ENCODE measurements at places on chromosomes 5 and 9.
A peak's percentile ranks its signal among the peaks of the same experiment; 100 is the strongest.

DNA sequence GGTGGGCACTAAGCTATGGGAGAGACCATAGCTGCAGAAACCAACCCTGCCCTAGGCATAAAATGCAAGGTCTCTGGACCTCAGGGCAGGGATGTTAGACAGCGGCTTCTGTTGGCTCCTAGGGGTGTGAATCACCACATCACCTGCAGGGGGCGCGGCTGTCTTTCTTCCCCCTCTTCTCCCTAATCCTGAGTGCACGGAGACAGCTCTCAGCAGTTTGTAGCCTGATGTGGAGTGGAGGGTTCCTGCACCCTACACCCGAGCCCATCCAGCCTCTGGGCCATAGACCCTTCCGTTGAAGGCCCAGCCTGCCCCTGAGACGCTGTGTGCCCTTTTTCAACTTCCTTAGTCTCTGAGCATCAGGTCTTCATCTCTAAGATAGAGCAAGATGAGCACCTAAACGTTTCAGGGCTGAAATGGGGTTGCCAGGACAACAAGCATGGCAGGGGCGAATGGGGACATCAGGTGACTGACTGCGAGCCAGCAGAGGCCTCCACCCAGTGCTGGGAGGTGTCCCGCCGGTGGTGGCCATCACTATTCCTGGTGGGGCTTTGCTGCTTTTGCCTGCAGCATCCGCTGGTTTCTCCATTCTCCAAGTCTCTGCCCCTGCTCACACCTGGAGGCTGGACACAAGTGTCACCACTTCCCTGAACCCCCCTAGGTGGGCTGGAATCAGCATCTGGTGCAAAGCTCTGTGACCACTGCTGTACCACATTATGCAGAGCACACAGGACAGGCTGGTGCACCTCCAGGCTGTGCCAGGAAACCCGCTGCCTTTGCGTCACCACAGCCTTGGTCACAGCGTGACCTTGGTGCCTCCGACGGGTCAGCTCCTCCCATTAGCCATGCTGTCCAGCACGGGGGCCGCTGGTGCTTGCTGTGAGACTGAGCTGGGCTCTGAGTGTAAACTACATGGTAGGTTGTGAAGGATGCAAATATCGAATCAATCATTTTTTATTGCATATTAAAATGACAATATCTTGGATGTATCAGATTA, 2.5 kb upstream of the SEC16A start:
- DNase-seq, result peak; percentile 95

DNA sequence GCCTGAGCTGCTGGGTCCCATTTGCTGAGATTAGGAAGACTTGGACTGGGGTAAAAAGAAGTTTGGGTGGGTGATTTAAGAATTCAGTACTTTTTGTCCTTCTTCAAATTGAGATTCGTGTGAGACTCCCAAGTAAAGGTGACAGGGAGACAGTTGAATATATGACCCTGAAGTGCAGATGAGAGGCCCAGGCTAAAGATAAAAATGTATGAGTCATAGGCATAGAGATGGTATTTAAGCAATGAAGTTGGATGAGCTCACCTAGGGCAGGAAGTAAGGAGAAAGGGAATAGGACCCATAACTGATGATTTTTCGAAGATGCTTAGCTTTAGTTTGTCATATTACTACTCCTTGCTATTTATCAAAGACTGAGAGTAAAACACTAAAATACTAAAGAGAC, 255.9 kb upstream of the ADRA1B start:
- no peak for DNase-seq

- no peak for DNase-seq
These were observed 74.9 kb upstream of the HMHB1 start for GRCh38 chr5:143737062-143737461.

- no peak for DNase-seq
These were observed 88.8 kb upstream of the DMRT1 start for GRCh38 chr9:752681-753200.

DNA sequence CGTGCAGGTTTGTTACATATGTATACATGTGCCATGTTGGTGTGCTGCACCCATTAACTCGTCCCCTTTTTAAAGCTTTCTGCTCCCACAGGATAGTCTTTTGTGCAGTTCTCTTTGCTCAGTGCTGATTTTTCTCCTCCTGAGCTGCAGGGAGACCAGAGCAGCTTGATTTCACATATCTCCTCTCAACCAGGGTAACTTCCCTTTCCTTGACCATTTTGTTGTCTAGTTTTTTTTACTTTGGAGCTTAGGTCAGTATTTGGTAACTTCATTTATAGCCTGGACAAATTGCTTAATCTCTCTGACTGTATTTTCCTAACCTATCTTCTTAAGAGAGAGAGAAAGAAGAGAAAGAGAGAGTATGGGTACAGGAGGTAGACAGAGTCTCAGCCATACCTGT, 137.1 kb upstream of the ZNF366 start:
- no peak for DNase-seq

GRCh38 chr9:297104-297972, 82.7 kb downstream of the DOCK8 start:
- no peak for DNase-seq

- peak; percentile 56 for DNase-seq
These were observed 60.4 kb downstream of the EHMT1 start for GRCh38 chr9:137679249-137679648.

DNA sequence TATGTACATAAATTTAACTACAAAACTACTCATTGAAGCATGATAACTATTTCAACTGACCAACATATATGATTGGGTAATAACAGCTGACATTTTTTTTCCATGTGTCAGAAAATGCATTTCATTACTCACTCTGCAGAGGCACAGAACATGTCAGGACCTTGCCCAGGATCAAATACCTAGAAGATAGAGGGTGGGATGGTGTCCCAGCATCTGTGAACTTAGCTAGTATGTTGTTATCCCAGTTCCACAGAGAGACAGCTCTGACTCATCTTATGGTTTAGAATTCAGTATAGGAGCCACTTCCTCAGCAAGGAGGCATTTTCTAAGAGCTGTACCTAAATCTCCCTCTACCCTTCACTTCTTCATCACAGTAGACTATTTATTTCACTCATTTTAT, 1198.6 kb upstream of the ACO1 start:
- no peak for DNase-seq

- DNase-seq, result peak; percentile 71
These were observed 244.0 kb downstream of the ARHGAP26 start for GRCh38 chr5:143014017-143014651.

GRCh38 chr9:98596486-98596885, 112.2 kb downstream of the GABBR2 start:
- no peak for DNase-seq

- DNase-seq, result no peak
These were observed 1.9 kb upstream of the B4GALT1 start for GRCh38 chr9:33168941-33169544.

GRCh38 chr5:109186759-109187158, 223.0 kb downstream of the PJA2 start:
- no peak for DNase-seq

GRCh38 chr5:178196281-178196812, 8.0 kb upstream of the HNRNPAB start:
- DNase-seq, result no peak

DNA sequence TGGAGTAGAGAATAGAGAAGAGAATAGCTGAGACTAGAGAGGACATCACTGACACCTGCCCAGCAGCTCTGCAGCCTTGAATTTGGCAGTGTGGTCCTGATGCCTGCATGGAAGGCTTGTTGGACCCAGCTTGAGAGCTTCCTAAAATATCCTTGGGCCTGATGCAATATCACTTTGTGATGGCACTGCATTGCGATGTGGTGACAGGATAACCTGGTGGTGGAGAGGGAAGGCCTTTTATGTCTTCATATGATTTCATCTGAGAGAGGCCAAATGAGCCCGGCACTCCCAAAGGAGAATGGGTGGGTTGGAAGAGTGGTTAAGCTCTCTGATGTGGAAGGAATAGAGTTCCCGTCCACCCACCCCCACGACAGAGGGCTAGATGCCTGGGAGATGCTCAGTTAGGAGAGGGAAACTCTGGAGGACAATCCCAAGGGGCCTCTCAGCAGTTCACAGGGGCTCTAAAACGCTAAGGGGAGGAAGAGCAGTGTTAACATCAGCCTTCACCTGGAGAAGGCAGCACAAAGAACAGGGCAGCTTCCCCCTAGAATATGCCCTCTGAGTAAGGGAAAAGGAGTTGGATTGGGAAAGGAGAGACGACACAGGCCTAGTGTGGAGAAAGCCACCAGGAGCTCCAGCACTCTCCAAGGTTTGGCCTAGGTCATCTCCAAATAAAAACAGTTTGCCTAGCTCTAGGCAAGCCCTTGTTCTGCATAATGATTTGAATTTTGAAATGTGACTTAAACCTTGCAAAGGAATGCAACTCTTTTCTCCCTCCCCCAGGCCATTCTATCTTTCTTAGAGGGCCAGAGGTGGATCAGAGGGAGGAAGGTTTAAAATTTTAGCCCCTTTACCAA, 99.8 kb upstream of the SSBP2 start:
- DNase-seq, result no peak

DNA sequence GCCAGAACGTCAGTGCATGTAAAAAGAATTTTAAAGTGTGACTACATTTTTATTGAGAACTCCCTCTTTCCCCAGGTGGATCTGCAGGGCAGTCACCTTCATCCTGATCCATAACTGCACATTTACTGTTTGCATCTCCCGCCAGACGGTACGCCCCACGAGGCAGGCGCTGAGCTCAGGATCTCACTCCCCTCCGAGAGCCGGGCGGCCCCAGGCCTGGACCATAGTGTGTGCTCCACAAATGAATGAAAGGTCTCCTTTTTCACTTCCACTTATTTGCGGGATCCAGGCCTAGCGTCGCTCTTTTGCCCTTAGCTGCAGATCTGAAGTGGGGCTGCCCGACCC, 378 bp downstream of the DROSHA start:
- no peak for DNase-seq

- DNase-seq, result no peak
These were observed 1.6 kb downstream of the ARSI start for GRCh38 chr5:150301170-150301505.

DNA sequence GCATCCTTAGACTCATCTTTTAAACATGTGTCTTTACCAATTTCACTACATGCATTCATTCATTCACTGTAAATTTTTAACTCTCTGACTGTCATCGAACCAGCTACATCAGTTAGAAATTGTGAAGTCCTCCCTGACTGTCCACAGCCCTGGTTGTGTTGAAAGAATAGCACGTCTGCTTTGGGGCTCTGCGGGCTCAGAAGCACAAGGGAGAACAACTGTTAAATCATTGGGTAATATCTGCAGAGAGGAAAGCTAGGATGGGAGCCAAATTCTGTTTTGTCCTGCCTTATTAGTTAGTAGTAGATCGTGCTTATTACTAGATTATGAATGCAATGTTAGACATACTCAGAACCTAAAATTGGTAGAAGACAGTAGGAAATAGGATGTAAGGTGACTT, 26.3 kb upstream of the FAM120AOS start:
- no peak for DNase-seq

- no peak for DNase-seq
These were observed 135.5 kb upstream of the EFNA5 start for GRCh38 chr5:107806271-107806670.

GRCh38 chr5:40733434-40733833, 22.3 kb downstream of the TTC33 start:
- DNase-seq, result no peak

GRCh38 chr5:127306036-127306435, 15.4 kb downstream of the MEGF10 start:
- no peak for DNase-seq

DNA sequence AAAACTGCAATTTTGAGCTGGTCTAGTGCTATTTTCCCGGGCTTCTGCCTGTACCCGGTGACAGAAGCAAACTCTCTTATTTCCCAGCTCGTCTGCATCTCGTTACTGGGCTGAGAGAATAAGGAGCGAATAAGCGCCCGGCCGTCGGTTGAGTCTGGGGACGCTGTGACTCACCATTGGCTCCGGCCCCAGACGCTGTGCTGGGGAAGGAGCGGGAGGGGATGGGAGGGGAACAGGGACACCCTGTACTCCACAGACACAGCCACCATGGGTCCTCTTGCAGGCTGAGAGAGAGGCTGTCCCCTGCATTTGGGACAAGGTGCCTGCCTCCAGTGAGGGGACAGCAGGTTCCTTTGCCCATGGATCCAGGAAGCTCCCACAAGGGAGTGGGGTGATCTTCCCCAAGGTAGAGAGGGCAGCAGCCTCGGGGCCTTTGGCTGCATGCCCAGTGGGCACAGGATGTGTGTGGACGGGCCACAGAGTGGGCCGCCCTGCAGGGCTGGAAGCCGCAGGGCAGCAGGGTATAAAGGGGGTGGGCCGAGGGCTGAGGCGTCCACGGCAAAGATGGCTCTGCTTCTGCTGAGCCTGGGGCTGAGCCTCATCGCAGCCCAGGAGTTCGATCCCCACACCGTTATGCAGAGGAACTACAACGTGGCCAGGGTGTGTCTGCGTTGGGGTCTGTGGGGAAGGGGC, at the start of gene LCN9:
LCN9 (plus strand) TSS at position 552 of the 693 bp plus-strand sequence; CDS start at position 565, 13 bp downstream.
- peak; percentile 42 for DNase-seq

GRCh38 chr5:143360755-143361154, 42.7 kb downstream of the NR3C1 start:
- DNase-seq, result no peak

DNA sequence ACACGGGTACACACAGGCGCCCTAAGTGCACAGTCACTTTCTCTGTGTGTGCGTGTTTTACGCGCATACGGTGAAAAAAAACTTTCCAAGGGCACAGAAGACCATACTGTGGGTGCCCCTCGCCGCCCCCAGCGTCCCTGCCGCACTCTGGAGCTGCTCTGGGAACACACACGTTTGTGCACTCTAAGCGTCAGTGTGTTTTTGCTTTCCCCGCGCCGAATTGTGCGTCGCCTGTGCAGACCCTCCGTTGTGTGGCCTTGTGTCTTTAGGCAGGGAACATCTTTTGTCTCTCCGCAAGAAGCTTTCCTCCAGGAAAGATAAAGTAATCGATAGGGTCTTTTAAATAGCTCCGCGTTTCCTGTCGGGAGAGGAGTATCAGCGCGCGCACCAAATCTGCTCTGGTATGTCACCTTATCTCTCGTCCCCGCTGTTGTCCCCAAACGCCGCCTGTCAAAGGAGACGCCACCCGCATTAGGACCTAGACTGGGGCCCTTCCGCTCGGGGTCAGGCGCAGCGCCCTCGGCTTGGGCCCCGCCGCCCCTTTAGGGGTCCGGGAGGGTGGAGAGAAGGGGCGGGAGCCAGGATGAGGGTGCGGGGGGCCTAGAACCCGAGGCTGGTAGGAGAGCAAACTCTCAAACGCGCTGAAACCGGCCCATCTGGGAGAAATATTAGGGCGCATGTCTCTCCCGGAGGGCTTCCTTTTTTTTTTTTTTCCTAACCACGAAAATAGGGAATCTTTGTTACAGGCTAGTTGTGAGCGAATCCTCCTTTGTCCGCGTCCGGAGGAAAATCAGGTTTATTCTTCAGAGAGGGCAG, 10.5 kb upstream of the NKX2-5 start:
- DNase-seq, result peak; percentile 63

GRCh38 chr5:162372256-162372655, 304.7 kb downstream of the GABRG2 start:
- peak; percentile 21 for DNase-seq

DNA sequence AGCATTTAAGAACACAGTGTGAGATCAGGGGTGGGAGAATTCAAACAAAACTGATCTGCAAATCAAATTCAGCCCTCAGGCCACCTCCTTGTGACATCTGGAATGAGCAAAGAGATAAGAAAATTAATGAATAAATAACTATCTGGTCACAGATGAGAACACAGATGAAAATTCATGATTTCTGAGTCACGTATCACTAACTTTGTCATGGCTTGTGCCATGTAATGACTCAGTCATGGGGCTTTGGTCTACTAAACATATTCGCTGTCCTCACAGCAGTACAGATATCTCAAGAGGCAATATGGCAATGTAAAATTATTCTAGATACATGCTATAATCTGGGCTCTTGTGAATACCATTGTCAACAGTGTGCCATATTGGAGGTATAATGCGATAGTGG, 274.4 kb downstream of the MAN2A1 start:
- no peak for DNase-seq

Data from ELF-1 (cell line).